T follicular helper cell (primary cell): ENCODE measurements at places on chromosomes 13 and 19.

DNA sequence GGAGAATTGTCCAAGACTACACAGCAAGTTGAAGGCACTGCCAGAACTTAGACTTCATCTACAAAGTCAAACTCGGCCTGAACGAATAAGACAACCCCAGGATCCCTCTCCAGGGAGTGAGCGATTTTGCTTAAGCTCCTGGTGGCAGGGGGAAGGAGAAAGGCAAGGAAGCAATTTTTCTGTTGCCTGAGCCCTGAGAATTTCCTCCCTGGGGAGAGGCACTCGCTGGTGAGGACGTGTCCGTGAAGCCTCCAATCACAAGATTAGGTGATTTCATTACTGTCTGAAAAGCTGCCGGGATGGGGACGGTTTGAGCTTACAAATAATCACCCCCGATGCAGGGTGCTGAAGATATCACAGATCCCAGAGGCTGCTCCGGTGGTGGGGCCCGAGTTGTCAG, 45.6 kb downstream of the TINCR start:
- DNase-seq: no peak

GRCh38 chr13:45500492-45501174, 35.9 kb downstream of the COG3 start:
- no peak for DNase-seq

GRCh38 chr13:28475916-28476725, 18.8 kb downstream of the FLT1 start:
- no peak for DNase-seq

DNA sequence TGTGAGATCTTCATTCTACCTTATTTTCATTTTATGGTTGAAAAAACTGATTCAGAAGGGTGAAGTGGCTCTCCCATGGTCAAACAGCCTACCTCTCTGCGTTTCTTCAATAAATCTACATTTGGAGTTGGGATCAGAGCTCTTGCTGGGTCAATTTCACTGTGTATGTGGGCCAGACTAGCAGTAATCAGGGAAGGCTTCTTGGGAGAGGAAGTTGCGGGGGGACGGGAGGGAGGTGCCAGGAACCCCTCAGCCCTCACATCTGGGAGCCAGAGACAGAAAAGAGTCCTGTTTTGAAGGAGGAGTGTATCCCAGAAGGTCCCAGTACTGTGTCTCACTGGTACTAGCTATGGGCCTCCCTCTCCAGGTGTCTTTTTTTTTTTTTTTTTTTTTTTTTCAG, 934 bp downstream of the KXD1 start:
- no peak for DNase-seq

DNA sequence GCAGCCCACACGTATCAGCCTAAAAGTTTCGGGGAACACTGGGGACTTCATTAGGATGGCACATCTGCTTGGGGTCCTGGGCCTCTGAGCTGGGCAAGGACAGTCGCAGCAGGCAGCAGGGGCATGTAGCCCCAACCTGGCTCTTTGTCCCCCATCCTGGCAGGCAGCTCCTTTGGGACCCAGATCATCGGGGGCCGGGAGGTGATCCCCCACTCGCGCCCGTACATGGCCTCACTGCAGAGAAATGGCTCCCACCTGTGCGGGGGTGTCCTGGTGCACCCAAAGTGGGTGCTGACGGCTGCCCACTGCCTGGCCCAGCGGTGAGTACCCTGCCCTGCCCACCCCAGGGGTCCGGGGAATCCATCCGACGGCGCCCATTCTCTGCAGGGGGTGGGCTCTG, 3.3 kb downstream of the GZMM start:
- DNase-seq: no peak

DNA sequence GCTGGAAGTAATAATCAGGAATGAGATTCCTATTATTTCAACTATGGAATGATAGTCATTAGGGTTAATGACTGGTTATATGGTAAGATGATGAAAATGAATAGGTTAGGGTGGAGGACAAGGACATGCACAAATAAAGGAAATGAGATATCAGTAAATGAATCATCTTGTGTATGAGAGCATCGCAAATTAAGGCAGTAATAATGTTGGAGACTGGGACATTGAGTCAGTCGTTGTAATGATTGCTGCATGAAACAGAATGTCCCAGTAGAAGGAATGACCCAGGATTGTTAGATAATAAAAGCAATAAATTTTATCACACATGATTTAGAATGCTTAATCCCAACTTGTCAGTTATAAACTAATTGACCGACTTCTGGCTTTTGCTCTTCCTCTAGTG, 1733.7 kb upstream of the PCDH20 start:
- DNase-seq: no peak

DNA sequence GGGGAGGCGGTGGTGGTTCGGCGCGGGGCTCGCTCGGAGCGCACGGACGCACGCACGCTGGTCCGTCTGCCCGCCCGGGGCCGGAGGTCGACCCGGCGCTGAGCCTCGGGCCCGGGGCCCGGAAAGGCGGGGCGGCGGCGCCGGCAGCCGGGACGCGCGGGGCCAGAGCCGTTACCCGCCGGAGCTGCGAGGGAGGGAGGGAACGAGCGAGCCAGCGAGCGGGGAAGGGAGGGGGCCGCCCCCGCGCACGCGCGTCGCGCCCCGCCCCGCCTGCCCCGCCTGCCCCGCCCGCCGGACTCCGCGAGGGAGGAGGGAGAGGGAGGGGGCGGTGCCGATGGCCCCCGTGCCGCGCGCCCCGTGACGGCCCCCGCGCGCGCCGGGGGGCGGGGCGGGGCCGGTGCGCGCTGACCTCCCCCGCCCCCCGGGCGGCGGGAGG, 15.0 kb downstream of the CIC start:
- DNase-seq: peak; percentile 80

DNA sequence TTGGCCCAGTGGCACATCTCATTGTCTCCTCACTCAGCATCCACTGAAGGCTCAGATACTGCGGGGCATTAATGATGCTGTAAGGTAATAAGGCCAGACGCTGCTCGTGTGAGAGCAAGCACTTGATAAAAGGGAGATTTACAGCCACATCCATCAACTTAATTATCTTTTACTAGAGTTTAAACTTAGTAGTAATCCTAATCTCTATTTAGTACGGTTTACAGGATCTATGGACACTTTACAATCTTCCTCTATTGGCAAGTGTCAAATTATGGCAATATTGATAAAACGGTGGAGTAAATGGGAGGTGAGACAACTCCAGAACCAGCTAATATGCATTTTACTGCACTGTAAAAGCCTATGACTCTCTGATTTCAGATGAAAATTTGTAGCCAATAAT, 192.7 kb upstream of the GPR12 start:
- no peak for DNase-seq

GRCh38 chr13:49319551-49319950, 71.8 kb downstream of the CDADC1 start:
- DNase-seq: no peak

DNA sequence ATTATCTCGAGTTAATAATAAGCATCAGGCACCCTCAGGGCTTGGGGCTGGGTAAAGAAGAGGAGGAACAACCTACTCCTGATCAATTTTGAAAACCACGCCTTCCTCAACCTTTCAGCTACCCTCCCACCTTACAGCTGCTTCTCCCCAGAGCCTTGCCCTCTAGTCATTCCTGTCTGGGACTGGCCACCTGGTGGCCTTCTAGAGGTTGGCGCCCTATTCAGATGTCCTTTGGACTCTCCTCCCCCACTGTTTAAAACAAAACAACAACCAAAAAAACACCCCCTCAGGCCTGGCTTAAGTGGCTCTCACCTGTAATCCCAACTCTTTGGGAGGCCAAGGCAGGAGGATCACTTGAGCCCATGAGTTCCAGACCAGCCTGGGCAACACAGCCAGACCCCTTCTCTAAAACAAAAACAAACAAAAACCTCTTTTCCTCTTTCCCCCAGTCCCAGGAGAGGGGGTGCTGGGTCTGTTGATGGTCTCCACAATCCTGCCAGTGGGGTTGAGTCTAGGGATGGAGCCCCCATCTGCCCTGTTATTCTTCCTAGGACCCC, 62.3 kb downstream of the CCDC70 start:
- no peak for DNase-seq

GRCh38 chr19:36009220-36009619, 607 bp upstream of the SYNE4 start:
- DNase-seq: no peak

DNA sequence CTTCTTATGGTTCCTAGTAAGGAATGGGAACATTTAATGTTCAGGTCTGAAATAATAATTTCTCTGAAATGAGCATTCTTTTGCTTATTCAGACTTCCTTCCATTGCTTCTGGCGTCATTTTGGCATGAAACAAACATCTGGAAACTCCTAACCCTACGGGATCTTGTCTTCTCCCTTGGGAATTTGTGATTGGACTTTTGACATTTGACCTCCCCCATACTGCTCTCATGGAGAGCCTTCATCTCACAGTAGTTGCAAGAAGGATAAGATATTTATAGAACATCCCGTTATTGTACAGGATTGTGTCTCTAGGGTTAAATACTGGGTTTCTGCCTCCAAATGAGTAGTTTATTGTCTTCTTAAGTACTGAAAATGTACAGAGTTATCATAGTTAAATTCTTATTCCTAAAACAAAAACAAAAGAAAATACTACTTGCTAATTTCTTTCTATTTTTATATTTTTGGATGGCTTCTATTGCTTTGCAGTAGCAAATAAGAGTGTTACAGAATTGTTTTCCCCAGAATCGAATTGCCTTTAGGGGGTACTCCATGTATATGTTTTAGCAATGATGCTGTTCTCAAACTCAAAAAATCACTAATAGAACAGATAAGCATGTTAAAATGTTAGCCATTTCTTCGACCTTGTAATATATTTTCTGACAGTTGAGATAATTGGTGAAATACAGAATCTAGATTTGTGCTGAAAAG, 366.8 kb downstream of the DLEU7 start:
- DNase-seq: no peak

GRCh38 chr13:57739089-57739488, 107.5 kb downstream of the PCDH17 start:
- no peak for DNase-seq

DNA sequence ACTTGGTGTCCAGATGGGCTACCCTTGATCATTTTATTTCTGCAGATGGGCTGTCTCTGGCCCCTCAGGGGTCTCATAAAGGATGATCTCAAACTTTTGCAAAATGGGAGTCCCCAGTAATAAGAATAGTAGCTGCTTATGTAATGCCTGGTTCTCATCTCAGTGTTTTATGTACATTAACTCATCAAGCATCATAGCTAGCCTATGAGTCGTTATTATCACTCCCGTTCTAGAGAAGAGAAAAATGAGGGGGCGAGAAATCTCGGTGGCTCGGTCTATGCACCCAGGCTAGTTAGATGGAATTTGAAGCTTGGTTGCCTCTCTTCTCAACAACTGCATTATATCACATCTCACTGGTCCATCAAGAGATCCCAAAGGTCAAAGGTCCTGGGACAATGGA, 3.4 kb downstream of the CACNG6 start:
- no peak for DNase-seq

DNA sequence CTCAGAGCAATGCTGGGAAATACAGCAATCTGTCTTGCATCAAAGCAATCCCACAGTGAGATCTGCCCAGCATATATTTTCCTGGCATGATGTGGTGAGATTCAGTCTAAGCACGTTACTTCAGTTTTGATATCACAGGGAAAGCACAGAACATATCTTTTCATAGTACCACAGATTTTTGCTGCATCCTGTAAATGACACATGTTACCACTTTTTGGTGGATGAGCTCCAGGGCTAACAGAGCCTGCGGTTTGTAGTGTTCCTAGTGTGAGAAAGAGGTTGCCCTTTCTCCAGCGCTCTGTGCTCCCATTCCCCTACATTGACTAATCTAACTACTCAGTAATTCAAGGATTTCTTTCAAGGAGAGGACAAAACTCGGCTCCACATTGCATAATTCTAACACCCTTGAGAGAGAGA, 409.0 kb downstream of the GPC6 start:
- no peak for DNase-seq

DNA sequence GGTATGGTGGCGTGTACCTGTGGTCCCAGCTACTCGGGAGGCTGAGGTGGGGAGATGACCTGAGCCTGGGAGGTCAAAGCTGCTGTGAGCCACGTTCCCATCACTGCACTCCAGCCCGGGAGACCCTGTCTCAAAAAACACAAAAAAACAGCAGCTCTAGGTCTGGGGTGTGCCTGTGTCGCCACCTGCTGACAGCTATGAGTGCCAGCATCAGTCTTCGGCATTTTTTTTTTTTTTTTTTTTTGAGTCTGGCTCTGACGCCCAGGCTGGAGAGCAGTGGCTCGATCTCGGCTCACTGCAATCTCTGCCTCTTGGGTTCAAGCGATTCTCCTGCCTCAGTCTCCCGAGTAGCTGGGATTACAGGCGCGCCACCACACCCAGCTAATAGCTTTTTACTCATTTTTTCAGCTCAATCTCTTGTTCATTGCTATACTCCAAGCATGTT, 10.1 kb downstream of the AP2S1 start:
- DNase-seq: peak; percentile 29

- no peak for DNase-seq
Observed at GRCh38 chr19:29804493-29804892, 7.3 kb upstream of the CCNE1 start.

GRCh38 chr13:37216331-37216730, 110.9 kb upstream of the CSNK1A1L start:
- DNase-seq: no peak
